Lung microvascular endothelial cell (primary cell): ENCODE measurements at places on chromosomes 6 and 20. TPM values are rescaled to one million over a fixed set of nuclear protein-coding genes. Genes with fewer than 3 reads are reported as not detected.

DLK2 gene
- 0.22 and 1.2 TPM in 2 replicates for total RNA-seq

OPN5 gene
- total RNA-seq, result not detected in 2 replicates

LINC00237 gene
- not detected in 2 replicates for total RNA-seq

CDC40 gene
- 10.9 and 13.1 TPM in 2 replicates for total RNA-seq

ZNF165 gene
- 0.20 and 0.22 TPM in 2 replicates for total RNA-seq

HLA-DOB gene
- 0.22 TPM in 1 of 2 replicates, not detected in the other for total RNA-seq

PAX1 gene
- total RNA-seq, result not detected in 2 replicates

NFKBIE gene
- 7.6 and 9.9 TPM in 2 replicates for total RNA-seq

DNA sequence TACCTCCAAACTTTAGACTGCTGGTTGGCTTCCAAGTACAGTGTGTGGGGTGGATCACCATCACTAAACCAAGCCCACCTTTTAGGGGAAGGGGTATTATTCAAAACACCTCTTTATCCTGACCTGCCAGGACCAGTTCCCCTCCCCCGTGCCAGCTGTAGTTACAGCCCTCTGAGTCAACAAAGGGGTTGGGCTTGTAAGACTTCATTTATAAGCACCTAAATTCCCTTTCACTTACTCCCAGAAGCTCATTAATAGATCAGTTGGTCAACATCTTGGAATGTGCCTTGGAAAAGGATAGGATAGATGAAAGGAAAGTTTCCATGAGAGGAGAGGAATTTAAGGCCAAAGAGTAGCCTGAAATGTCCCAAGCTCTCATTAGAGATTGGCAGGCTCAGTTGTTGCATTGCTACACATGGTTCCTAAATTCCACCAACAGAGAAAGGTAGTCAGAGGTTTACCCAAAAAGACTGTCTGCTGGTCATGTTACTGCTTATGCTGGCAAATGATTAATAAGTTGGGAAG, 59.2 kb downstream of the TNFAIP3 start:
- no peak for DNase-seq

- DNase-seq, result peak; percentile 60
These were observed 172.5 kb downstream of the HTR1B start for GRCh38 chr6:77290798-77291197.

DNA sequence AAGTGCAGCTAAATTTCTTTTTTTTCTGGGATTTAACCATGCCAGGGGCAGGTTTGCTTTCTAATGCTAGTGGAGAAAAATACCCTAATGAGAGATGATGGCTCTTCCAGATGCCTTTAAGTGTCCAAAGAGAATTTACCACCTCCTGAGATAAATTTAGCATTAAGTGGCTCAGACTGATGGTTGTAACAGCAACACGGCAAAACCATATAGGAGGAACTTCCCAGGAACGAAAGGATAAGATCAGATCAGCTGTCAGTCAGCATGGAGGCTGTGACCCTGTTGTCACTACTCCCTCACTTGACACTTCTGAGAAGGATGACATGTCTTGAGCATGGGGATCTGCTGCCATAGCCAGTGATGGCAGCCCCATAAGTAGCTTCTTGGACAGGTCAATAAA, 860.0 kb downstream of the QKI start:
- no peak for DNase-seq

DNA sequence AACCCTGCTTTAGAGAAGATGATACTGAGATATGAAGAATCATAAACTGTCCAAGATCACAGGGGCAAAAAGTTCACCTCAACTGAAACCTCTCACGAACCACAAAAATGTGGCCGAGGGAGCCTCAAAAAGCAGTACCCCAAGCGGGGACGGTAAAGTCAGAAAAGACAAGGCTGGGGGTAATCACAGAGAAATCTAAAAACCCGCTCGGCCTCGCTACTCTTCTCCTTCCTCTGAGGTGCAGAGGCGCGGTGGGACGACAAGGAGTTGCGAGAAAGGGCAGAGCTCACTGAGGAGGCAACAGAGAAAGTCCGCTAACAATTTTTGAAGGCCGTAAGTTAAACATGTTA, 356 bp upstream of the IRAK1BP1 start:
- no peak for DNase-seq

DNA sequence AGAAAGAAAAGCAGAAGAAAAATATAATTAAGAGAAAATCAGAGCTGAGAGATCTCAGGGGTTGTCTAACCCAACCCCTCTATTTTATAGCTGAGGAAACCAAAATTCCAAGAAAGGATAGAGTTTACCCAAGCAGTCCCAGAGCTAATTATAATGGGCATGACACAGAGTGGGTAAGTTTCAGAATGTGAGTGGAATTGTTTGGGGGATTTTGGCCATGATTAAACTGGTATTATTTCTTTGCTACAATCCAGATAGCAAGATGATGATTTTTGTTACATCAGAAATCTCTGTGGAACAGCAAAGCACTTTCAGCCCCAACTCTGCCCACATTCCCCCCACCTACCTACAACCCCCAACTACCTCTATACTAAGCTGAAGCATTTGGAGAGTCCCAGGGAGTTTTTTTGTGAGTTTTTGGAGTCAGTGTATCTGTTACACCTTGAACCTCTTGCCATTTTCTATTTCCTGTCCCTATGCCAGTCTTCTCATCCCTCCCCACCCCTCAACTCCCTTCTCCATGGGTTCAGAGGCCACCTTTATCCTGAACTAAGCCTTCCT, 24.7 kb downstream of the POFUT1 start:
- DNase-seq, result no peak

DNA sequence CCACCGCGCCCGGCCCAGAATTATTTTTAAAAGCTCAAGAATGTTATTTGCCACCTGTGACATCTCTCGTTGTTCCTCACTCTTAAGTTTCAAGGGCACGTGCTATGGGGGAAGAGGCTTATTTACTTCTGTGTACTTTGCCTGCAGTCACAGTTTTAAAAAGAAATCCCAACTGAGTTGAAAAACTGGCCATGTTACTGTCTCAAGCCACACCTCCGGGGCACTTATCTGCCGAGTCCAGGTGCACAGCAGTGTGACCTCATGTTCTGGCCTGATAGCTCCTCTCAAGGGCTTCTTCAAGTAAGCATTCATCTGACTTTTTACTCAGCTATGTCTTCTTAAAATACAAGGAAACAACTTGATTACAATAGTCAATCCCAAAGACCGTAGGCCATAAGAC, 34.5 kb downstream of the SHLD1 start:
- no peak for DNase-seq

- DNase-seq, result no peak
These were observed 82.1 kb downstream of the TINAG start for GRCh38 chr6:54390362-54390761.

GRCh38 chr6:44527181-44527580, 139.7 kb downstream of the CDC5L start:
- DNase-seq, result no peak

- DNase-seq, result no peak
These were observed 13.6 kb downstream of the POU3F2 start for GRCh38 chr6:98847779-98848538.
